Placental epithelial cell (primary cell): ENCODE measurements at places on chromosomes 5 and 9. TPM values are rescaled to one million over a fixed set of nuclear protein-coding genes. Genes with fewer than 3 reads are reported as not detected.

Gene PTCH1
- total RNA-seq = 3.6 and 6.7 TPM in 2 replicates

Gene ACTBL2
- 2.7 and 17.7 TPM in 2 replicates for total RNA-seq

Gene CYSRT1
- total RNA-seq = 0.39 and 1.1 TPM in 2 replicates

Gene FTMT
- not detected in 2 replicates for total RNA-seq

Gene FOXD4L6
- 0.39 TPM in 1 of 2 replicates, not detected in the other for total RNA-seq

Gene PGM5
- total RNA-seq = 3.9 and 7.5 TPM in 2 replicates

Gene TMEM171
- 0.39 and 3.1 TPM in 2 replicates for total RNA-seq

Gene SOX30
- not detected in 2 replicates for total RNA-seq

Gene FABP6
- total RNA-seq = not detected in 2 replicates

Gene TRIM36
- 0.98 TPM in 1 of 2 replicates, not detected in the other for total RNA-seq

Gene IL33
- 0.43 TPM in 1 of 2 replicates, not detected in the other for total RNA-seq

Gene SCGB3A2
- total RNA-seq = 1.2 TPM in 1 of 2 replicates, not detected in the other

Gene COL15A1
- total RNA-seq = 0.54 and 2.0 TPM in 2 replicates

Gene ENTREP1
- 0.39 and 0.54 TPM in 2 replicates for total RNA-seq

Gene KCNT1
- not detected in 2 replicates for total RNA-seq

Gene GNA14
- 1.8 and 2.0 TPM in 2 replicates for total RNA-seq

Gene CTSV
- 10.2 and 15.0 TPM in 2 replicates for total RNA-seq

Gene PCDHB16
- under 0.01 and 0.11 TPM in 2 replicates for total RNA-seq

Gene FAM153A
- not detected in 2 replicates for total RNA-seq

Gene SPINK13
- total RNA-seq = not detected in 2 replicates

Gene NCS1
- total RNA-seq = 13.7 and 33.3 TPM in 2 replicates

Gene DNAI1
- 1.2 TPM in 1 of 2 replicates, not detected in the other for total RNA-seq

Gene CDH9
- not detected in 2 replicates for total RNA-seq

Gene GTF3C4
- total RNA-seq = 20.4 and 23.5 TPM in 2 replicates

Gene ANGPTL2
- total RNA-seq = under 0.01 and 1.2 TPM in 2 replicates

Gene SRP19
- total RNA-seq = 25.1 and 45.9 TPM in 2 replicates

Gene CCL21
- total RNA-seq = not detected in 2 replicates

Gene LVRN
- under 0.01 TPM in 1 of 2 replicates, not detected in the other for total RNA-seq

Gene IER5L
- 18.1 and 29.9 TPM in 2 replicates for total RNA-seq

Gene ZNF883
- 1.2 and 4.7 TPM in 2 replicates for total RNA-seq

Gene PPP3R2
- not detected in 2 replicates for total RNA-seq

Gene POLK
- 23.7 and 25.9 TPM in 2 replicates for total RNA-seq

Gene DNAJA1
- 46.3 and 47.9 TPM in 2 replicates for total RNA-seq

Gene HTR4
- total RNA-seq = not detected in 2 replicates

Gene OR1Q1
- total RNA-seq = not detected in 2 replicates

Gene TAL2
- not detected in 2 replicates for total RNA-seq

Gene GRIN1
- under 0.01 TPM in 1 of 2 replicates, not detected in the other for total RNA-seq

Gene SPATA31A3
- not detected in 2 replicates for total RNA-seq

Gene BTNL3
- not detected in 2 replicates for total RNA-seq

Gene RNF183
- total RNA-seq = 0.39 TPM in 1 of 2 replicates, not detected in the other

Gene SLC6A18
- total RNA-seq = not detected in 2 replicates

Gene OTULINL
- 14.1 and 27.5 TPM in 2 replicates for total RNA-seq

Gene OCLN
- 2.0 and 2.4 TPM in 2 replicates for total RNA-seq

Gene NDUFB6
- 13.0 and 48.9 TPM in 2 replicates for total RNA-seq

Gene PHF24
- total RNA-seq = 0.39 and 0.65 TPM in 2 replicates

Gene CHSY3
- 9.5 and 18.5 TPM in 2 replicates for total RNA-seq

Gene TMEM174
- not detected in 2 replicates for total RNA-seq

Gene DOCK8
- 1.6 and 2.0 TPM in 2 replicates for total RNA-seq

Gene SPINK7
- total RNA-seq = not detected in 2 replicates

Gene ZDHHC11
- 2.4 and 5.1 TPM in 2 replicates for total RNA-seq

Gene MEIKIN
- 0.39 and 0.54 TPM in 2 replicates for total RNA-seq

Gene SLC34A1
- total RNA-seq = 0.11 and 0.39 TPM in 2 replicates

Gene SURF6
- 5.7 and 9.4 TPM in 2 replicates for total RNA-seq

Gene IFNB1
- not detected in 2 replicates for total RNA-seq

Gene DEPDC1B
- total RNA-seq = 3.9 and 4.7 TPM in 2 replicates

Gene FAXDC2
- 8.6 and 8.7 TPM in 2 replicates for total RNA-seq

Gene HOMER1
- total RNA-seq = 7.7 and 9.0 TPM in 2 replicates

Gene CD72
- total RNA-seq = 1.2 and 3.5 TPM in 2 replicates

Gene PCA3
- total RNA-seq = 0.39 TPM in 1 of 2 replicates, not detected in the other
